Midbrain (tissue), 1 donor: ENCODE measurements at places on chromosomes 3 and 15.

DNA sequence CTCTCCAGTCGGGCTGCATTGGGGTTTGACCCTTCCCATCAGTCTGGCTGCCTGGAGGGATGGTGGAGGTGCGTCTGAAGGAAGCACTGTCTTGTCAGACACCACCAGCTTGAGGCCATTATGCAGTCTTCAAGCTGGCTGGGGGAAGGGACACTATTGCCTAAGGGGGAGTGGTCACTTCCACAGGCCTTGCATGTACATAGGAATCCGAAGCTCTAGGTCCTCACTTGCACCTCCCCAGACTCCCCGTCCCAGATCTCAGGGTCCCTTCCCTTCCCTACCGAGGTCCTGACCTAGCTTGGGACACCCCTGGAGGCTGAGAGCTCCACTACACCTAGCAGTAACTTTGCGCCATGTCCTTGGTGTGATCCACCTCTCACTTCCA is 48.6 kb upstream of the KLF13 start:
- DNase-seq, result no peak

DNA sequence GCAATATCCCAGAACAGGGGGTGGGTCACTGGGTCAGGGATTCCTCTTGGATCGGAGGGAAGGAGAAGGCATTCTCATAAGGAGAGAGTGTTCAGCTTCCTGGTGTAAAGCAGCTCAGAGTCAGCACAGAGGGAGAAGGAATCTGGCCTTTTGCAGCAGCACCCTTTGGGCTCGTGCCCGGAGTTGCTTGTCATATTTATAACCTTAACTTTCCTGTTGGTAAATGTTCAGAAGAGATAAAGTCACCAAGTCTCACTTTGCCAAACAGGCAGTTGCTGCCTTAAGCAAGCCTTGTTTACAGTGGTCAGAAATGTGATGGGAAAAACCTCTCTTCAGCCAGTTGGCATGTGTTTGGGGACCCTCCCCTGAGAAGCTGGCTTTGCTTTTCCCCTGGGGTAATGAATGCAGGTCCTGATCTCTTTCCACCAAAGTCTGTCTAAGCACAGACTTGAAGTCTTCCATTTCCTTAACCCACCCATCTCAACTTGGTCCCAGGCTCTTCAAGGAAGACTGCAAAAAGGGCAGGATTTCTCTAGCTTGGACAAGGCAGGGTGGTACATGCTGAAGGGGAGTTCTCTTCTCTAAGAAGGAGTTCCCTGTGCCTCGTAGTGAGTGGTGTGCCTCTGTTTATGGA is 206.9 kb upstream of the BHLHE40 start:
- DNase-seq, result no peak

- DNase-seq, result no peak
Measured at GRCh38 chr15:92184679-92185230, 208.9 kb upstream of the ST8SIA2 start.

GRCh38 chr3:61864886-61865285 is 303.5 kb downstream of the PTPRG start:
- no peak for DNase-seq
